ENCODE measurements at places on chromosomes 1 and 21.

DNA sequence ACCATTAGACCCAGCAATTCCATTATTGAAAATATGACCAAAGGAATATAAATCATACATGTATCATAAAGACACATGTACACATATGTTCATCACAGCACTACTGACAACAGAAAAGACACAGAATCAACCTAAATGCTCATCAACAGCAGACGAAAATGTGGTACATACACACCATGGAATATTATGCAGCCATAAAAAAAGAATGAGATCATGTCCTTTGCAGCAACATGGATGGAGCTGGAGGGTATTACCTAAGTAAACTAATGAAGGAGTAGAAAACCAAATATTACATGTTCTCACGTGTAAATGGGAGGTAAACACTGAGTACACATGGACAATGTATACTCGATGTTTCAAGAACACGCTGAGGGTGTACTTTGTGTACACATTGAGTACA is 15.9 kb downstream of the AKT3 start:
- no peak for DNase-seq

DNA sequence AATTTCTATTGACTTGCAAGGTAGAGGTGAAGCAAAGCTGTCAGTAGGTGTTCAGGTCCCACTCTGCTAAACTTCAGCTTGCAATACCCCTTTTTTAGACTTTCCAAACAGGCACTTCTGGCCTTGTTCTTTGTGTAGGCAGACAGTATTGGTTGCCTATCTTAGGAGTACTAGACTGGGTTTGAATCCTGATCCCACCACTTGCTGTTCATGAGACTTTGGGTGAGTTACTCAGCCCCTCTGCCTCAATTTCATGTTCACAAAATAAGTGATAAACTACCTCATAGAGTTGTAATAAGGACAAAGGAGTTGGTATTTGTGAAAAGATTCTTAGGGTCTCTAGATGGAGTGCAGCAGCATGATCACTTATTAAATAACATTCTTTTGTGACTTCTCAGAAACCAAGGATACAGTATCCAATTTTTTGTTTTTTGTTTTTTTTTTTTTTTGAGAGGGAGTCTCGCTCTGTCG is 5.2 kb downstream of the RCC1 start:
- no peak for DNase-seq

- DNase-seq = peak; percentile 35
Observed at GRCh38 chr1:164602480-164603093, 43.6 kb downstream of the PBX1 start.

- no peak for DNase-seq
Observed at GRCh38 chr1:205914730-205915129, 28.5 kb downstream of the SLC26A9 start.

GRCh38 chr1:183989078-183989577 is 48.4 kb downstream of the COLGALT2 start:
- no peak for DNase-seq

DNA sequence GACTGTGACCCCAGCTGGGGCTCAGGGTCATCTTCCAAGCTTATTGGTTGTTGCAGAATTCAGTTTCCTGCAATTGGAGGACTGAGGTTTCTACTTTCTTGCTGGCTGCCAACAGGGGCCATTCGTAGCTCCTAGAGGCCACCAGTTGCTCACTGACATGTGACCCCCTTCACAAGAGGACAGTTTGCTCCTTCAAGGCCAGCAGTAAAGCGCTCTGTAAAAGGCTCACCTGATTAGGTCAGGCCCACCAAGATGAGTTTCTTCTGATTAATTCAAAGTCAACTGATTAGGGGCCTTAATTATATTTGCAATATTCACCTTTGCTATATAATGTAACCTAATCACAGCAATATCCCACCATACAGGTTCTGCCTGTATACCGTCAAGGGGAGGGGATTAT is 68.9 kb downstream of the SLC9A1 start:
- DNase-seq = no peak

GRCh38 chr1:9654834-9655723 is 3.5 kb downstream of the PIK3CD start:
- no peak for DNase-seq

DNA sequence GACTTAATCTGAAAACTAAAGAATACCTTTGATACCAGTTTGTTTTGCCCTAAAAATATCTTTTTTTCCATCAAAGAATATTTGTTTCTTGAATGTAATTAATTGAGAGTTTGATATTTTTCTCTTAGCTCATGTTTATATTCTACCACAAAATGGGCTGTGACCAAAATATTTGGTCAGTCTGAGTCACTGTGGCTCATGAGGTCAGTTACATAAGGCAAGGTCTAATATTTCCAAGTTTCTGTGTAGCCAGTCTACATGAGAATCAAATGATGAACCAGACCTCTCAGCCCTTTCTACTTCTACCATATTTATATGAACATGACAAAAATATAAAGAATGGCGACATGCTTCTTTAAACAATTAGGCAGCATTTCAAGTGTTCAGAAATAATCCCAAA is 83.0 kb upstream of the IVNS1ABP start:
- DNase-seq = no peak

DNA sequence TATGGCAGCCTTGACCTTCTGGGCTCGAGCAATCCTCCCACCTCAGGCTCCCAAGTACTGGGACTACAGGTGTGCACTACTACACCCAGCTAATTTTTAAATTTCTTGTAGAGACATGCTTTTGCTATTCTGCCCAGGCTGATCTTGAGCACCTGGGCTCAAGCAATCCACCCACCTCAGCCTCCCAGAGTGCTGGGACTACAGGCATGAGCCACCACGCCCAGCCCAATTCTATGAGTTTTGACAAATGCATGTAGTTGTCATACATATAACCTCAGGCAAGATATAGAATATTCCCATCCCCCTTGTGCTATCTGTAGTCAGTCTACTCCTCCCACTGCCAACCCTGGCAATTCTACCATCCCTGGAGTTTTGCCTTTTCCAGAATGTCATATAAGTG is 38.7 kb upstream of the TTC22 start:
- DNase-seq = no peak

DNA sequence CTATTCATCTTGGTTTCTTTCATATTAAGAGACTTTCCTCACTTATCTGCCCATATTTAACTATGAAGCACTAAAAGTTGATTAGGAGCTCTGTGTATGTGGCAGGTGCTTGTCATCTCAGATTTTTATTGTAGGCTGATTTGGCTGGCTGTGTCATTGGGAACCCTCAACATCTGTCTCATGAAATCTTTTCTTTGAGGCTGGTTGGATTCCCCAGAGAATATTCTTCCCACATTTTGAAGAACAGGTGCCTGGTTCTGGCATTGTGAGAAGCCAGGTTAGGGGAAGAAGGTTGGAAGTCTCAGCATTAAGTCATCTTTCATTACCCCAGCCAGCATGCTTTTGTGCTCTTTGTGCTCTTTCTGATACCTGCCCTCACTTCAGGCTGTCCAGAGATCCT is 37.1 kb downstream of the EEIG2 start:
- DNase-seq = no peak

GRCh38 chr1:46523496-46524353 is 27.7 kb downstream of the KNCN start:
- DNase-seq = no peak

DNA sequence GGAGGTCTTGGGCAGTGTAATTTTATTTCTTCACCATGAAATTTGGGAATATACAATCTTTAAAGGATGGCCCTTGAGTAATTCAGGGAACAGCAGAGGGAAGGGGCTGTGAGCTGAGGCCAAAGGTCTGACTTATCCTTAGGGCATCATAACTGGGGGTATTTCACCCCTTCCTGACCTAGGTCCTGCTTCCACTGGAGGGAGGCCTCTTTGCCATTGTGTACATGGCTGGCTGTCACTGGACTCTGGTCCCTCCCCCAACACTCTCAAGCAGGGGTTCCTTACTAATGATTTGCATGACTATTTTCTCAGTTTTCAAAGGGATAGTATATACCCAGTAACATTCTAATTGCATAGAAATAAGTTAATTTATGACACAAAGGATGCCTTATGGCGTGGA is 7.2 kb upstream of the PSRC1 start:
- DNase-seq = no peak

GRCh38 chr1:156998301-156998700 is 47.2 kb downstream of the ARHGEF11 start:
- no peak for DNase-seq

GRCh38 chr1:82145656-82146055 is 344.9 kb downstream of the ADGRL2 start:
- DNase-seq = no peak

DNA sequence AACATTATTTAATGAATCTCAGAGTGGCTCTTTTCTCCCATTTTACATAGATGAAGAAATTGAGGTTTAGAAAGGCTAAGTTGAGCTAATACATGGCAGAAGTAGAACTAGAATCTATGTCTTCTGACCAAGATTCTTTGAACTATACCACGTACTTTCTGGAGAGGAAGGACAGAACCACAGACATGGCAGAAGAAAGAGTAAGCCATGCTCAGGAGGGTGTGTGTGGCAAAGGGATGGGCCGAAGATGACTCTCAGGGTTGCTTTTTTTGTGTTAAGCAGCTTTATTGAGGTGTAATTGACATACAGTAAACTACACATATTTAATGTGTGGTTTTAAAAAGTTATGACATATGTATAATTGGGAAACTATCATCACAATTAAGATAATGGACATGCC is 69.5 kb downstream of the PEX14 start:
- no peak for DNase-seq

- no peak for DNase-seq
Observed at GRCh38 chr1:156421939-156422601, 53.1 kb downstream of the RHBG start.

DNA sequence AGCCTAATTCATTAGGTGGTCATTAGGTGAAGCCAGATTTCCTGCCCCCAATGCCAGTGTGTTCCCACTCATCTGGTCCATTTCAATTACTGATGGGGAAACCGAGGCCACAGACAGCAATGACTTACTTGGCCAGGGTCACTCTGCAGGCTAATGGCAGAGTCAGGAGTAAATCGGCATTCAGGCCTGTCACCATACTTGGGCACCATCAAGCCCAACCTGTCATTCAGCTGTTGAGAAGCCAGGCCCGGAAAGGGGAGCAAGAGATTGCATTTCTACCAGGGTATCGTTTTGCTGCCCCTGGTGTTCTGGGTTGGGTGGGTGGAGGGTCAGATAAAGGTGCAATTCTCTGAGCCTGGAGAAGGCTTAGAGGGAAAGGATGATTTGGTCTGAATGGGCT is 8.0 kb upstream of the TMEM61 start:
- no peak for DNase-seq

DNA sequence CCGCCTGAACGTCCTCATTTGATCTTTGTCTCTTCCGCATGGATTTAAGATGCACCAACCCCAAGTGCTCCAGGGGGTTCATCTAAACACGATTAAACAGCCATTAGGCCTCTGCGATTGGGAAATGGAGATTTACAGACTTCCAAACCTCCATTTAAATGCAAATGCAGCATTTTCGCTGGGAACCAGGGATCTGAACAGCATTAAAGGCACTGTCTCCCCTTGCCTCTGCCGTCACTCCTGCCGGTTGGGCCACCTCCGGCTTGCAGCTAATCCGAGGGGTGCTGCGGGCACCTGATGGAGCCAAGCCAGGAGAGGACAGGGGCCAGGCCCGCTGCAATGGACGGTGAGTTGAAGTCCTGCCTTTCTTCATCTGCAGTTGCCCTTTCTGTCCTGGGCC is 70.3 kb upstream of the KLHDC7A start:
- no peak for DNase-seq

GRCh38 chr1:81377406-81377805 is 423.3 kb upstream of the ADGRL2 start:
- no peak for DNase-seq

DNA sequence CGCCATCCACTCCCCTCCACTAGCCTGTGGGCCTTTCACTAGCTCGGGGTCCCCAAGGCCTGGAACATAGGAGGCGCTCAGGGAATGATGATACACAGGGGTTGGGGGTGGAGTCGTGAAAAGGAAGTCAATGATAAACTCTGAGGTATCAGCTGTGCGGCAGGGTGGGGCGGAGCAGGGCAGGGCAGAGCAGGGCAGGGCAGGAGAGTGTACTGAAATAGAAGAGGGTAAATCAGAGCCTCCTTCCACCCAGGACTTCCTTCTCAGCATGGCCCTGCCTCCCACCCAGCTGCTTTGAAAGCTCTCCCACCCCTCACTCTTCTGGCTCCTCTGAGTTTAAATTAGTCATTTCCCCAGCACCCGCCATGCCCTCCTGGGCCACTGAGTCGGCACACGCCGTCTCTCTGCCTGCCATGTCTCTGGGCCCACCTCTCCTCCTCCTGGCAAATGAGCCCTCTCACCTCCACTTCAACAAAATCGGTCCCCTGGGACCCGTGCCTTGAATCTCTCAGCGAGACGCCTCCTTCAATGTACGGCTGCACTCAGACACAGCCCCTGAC is 16.9 kb downstream of the CAPZB start:
- peak; percentile 30 for DNase-seq

DNA sequence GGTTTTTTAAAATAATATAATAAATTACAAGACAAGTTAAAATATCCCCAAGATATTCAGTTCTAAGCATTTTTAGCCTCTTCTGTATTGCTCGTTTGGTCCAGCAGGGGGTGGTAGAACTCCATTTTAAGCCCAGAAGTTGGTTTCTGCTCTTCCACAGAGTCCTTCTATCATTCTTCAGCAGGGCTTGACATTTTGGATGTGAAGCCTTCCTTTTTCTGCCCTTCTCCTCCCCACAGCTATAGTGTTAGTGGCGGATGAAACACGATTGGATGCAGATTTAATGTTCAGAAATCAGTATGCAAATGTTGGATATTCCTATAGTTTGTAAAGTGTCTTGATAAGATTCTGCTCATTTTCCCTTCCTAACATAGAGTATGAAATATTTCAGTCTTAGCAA is 1.4 kb downstream of the NCAM2 start:
- peak; percentile 13 for DNase-seq

DNA sequence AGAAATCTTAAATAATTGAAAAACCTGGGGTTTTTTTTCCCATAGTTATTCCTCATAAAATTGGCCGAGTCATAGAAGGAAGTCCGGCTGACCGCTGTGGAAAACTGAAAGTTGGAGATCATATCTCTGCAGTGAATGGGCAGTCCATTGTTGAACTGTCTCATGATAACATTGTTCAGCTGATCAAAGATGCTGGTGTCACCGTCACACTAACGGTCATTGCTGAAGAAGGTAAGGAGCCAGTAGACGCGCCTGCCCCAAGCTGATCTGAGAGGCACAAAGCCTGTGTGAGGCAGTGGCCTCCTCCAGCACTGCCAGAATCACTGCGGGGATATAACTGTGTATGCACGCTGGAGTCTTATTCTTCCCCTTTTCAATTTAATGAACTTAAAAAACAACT is 100.3 kb downstream of the PHTF1 start:
- DNase-seq = no peak

DNA sequence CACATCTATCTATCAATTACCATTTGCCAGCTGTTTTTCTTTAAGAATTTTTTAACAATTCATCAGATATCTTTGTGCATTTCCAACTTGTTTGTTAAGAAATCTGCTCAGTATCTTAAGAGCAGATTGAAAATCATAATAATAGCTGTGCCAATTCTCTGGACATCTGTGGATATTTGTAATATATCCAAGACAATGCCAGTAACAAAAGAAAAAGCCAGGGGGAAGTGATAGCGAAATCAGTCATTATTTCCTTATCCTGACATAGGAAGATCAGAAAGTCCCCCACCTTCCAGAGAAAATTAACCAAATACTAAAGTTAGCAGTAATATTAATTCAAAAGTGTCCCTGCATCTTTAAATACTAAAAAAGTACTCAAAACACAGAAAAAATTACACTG is 217.1 kb downstream of the RERE start:
- DNase-seq = no peak

GRCh38 chr1:203926025-203926540 is 64.7 kb downstream of the SNRPE start:
- no peak for DNase-seq

- no peak for DNase-seq
Observed at GRCh38 chr1:83561346-83561745, 437.6 kb downstream of the TTLL7 start.

All from NCI-H1092 (cell line).